ENCODE measurements at places on chromosomes 5 and 9.
A peak's percentile ranks its signal among the peaks of the same experiment; 100 is the strongest.

GRCh38 chr9:104027295-104027694 lies 66.8 kb upstream of the SMC2 start:
- no peak for DNase-seq

- no peak for DNase-seq
Measured at GRCh38 chr9:105259731-105260612, 15.5 kb downstream of the SLC44A1 start.

DNA sequence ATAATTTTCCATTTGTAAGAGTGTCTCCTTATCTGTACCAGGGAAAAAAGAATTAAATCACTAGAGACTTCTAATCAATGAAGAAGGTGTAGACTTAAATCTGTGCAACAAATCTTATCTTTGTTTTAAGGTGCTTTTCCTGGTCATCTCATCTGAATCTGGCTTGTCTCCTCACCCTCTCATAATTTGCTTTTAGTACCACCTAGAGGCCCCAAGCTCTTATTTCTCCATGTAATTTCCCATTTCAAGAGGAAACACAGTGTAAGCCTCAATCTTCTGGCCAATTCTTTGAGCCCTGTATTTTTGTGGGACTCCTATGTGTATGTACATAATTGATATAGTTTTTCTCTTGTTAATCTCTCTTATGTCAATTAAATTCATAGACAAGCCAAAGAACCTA lies 1975.3 kb upstream of the CDH6 start:
- no peak for DNase-seq

DNA sequence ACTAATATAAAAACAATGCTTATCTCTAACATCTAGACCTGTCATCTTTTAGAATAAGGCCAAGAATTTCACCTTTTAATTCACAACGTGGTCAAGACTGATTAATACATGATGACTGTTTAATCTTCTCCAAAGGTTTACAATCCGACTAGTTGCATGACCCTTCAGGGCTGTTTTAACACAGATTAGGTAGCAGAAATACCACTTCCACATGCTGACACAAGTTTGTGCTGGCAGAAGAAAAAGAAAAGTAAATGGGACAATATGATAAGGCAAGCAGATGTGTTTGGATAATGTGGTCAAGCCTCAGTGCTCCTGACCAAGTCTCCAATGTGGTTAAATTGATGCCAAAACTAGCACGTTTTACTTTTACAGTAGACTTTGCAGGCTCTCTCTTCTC lies 31.1 kb downstream of the SEMA6A start:
- peak; percentile 95 for DNase-seq

- peak; percentile 5 for DNase-seq
Measured at GRCh38 chr9:35070823-35071813, 1.3 kb downstream of the VCP start.

- no peak for DNase-seq
Measured at GRCh38 chr5:175709276-175709781, 51.5 kb downstream of the HRH2 start.

DNA sequence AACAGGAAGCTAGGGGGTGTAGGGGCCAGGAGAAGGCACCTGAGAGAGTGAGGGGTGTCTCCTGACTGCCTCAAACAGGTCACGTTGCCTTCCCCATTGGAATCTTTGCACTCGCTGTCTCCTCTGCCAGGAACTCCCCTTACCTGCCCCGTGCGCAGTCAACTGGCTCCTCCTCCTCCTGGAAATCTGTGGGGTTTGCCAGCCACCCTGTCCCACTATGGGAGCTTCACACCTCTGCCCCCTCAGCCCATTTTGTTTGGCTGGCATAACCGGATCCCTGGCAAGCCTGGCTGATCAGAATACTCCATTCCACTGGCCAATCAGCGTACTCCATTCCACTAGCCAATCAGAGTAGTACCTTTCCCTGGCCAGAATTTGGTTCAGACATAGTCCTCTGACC lies 10.4 kb upstream of the SLC34A1 start:
- DNase-seq = no peak

- DNase-seq = no peak
Measured at GRCh38 chr5:138967791-138968448, 92.8 kb upstream of the LRRTM2 start.

GRCh38 chr9:131587906-131588305 lies 42.6 kb downstream of the PRRT1B start:
- DNase-seq = no peak

DNA sequence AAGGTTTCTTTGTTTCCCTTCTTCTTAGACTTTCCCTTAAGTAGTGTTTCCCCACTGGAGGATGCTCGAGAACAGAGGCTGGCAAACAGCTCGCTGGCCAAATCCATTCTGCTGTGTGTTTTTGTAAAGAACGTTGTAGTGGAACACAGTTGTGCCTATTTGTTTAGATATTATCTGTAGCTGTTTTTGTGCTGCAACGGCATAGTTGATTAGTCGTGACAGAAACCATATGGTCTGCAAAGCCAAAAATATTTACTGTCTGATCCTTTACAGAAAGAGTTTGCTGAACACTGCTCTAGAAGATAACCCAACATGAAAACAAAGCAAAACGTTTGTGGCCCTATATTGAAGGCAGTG lies 47.0 kb upstream of the EGFLAM start:
- DNase-seq = no peak

- peak; percentile 100 for DNase-seq
Measured at GRCh38 chr5:127001621-127002296, 28.6 kb downstream of the MARCHF3 start.

- no peak for DNase-seq
Measured at GRCh38 chr5:158599157-158599556, 500.6 kb downstream of the EBF1 start.

GRCh38 chr5:60959156-60959555 lies 14.2 kb downstream of the NDUFAF2 start:
- DNase-seq = no peak

- peak; percentile 27 for DNase-seq
Measured at GRCh38 chr9:107153336-107153735, 129.7 kb upstream of the RAD23B start.

DNA sequence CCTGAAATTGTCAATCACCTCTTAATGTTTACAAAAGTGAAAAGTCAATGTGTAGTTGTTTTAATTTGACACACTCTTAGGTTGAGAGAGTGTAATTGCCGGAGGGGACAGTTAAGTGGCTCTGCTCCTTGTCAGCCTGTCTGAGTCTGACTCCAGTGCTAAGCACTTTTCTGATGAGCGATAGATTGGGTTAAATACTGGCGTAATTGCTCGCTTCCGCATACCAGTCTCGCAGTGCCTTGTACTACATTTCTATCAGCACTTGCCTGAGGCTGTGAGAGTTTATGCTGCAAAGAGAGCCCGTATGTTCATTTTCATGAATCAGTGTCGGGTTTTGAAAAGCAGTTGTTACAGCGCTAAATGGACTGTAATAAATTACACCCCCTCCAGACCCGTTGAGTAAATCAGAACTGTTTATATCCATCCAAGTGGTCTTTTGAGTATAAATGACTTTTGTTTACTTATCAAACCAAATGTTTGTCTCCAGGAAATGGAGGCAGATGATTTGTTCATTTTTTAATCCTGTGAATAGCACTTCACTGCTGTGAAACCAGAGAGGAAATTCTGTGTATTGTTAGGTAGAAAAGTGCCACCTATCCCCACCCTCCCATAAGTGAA lies 41.0 kb upstream of the DMRT3 start:
- no peak for DNase-seq

GRCh38 chr9:115717711-115718173 lies 435.8 kb upstream of the PAPPA start:
- peak; percentile 83 for DNase-seq

DNA sequence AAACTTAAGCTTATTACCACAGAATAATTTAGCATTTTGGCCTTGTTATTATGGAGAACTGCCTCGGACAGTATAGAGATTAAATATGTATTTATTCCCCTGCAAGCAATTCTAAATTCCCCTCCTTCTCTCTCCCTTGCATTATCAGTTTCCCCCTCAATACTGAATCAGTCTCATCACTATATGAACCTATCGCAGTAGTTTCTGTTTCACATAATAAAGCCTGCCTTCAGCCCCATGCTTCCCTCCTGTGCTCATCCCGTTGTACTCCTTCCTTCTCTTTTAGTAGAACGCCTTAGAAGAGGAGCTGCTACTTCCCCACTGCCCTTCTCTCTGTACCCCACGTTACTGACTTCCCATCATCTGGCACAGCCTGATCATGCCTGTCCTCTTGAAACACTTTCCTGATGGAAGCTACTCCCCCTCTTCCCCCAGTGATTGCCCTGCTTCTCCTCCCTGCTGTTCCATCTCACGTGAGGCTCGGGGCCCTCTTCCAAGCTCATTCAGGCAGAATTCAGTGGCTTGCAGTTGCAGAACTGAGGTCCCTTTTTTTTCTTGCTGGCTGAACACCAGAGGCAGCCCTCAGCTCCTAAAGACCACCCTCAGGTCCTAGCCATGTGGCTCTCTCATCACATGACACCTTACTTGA lies 93.4 kb downstream of the PPIC start:
- DNase-seq = no peak

DNA sequence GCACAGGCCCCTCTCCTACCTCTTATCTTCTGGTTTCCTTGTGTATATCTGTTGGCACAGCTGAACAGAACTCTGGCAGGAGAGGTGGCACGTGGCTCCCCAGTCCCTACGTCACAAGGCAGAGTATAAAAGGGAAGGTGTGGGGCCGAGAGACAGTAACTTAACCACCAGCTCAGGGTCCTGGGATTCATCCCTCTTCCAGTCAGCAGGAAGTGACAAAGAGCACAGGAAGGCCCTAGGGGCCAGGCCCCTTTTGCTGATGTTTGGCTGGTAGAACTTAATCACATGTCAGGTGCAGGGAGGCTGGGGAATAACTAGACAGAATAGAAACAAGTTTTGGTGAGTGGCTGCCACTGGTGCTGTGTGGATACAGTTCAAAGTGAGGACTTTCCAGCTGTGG lies 4.5 kb upstream of the ICE1 start:
- no peak for DNase-seq

- DNase-seq = no peak
Measured at GRCh38 chr5:138408023-138408422, 30.8 kb upstream of the REEP2 start.

GRCh38 chr5:111618623-111619271 lies 106.4 kb upstream of the STARD4 start:
- DNase-seq = peak; percentile 41

DNA sequence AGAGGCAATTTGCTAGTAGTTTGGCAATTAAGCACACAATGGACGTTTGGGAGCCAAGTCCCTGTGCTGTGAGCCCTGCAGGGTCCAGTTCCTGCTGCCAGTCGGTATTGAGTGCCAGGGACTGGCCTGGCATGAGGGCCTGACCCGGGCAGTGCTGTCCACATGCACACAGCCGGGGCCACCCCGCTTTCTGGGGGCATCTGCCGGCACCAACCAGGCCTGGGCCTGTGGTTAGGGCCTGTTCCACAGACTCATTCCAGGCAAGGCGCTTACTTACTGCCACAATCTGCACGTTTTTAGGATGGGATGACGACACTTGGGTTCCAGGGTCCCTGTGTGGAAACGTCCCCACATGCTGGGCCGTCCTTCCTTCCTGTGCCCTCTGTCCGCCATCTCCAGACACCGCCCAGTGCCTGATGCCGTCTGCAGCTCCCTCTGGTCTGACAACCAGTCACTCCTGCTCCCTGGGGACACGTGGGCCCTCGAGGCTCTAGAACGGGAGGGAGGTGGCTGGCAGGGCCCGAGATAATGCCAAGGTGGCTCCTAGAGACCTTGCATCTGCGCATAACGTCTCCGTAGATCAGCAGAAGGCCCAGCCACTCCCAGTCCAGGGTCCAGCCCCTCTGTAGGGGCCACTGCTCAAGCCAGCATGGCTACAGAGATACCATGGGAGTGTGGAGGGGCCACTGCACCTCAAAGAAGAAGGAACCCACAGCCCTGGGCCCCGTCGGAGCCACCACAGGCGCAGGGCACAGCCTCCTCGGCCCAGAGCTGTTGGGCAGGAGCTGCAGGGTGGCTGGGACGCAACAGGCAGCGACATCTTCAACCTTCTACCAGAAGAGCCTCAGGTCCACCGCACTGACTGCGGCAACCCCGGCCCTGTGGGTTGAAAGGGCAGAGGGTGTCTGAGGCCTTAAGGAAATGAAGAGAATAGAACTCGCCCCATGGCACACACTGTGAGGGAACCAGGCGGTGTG lies 24.7 kb downstream of the SLC9A3 start:
- no peak for DNase-seq

- no peak for DNase-seq
Measured at GRCh38 chr5:120778491-120779484, 314.7 kb downstream of the PRR16 start.

- no peak for DNase-seq
Measured at GRCh38 chr5:50726475-50727148, 60.2 kb downstream of the PARP8 start.

- no peak for DNase-seq
Measured at GRCh38 chr9:133875131-133875530, 117.0 kb downstream of the VAV2 start.

DNA sequence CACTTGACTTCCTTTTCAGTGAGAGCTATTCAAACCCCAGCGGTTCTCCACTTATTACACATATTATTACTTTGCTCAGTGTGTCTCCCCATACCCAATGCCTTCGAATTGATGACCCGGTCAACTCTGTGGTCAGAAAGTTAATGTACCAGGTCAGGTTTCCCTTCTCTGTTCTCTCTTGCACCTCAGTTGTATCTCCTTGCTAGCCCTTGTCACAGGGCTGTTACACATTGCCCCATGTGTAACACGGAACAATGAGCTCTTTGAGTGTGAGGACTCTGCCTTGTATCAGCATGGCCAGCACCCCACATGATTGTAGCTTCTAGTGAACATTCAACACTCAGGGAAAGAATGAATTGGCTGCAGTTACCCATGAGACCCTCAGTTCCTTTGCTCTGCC lies 73.6 kb downstream of the DOCK2 start:
- no peak for DNase-seq

DNA sequence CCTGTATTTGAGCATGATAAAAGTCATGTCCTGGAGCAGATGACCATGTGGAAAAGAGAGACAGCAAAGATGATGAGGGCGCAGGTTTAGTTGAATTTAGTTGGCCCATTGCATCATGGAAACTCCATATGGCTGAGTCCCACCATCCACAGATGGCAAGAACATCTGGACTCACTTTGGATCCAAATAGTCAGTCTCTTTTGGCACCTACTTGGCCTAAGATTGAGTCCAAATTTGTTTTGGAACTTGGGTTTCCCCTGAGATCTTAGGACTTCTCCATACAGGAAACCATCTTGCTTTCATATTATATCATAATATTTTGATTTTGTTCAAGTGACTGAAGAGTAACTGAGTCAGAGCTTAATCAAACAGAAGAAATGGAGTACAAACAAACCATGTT lies 217.5 kb downstream of the DRD1 start:
- no peak for DNase-seq

DNA sequence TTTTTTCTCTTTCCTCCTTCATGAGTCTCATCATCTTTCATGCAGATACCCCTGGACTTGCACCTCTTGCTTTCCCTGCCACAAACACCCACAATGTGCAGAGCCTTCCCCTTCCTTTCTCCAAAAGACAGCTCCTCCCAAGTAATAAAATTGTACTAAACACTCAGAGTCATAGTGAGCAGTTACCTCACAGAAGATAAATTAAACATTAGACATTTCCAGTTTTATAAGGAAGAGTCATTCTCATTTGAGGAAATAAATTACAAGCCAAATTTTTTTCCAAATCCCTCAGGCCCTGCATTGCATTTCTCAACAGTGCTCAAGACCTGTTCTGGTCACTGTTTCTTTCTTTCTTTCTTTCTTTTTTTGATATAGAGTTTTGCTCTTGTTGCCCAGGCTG lies 131.5 kb downstream of the ATPSCKMT start:
- DNase-seq = no peak
